T-helper 2 cell treated with Interferon-gamma antibody and Interleukin-4, amounts not matched to agents 5 μg/mL and 100 μg/mL, for 36 hours (primary cell): ENCODE measurements at places on chromosomes 7 and 10.

DNA sequence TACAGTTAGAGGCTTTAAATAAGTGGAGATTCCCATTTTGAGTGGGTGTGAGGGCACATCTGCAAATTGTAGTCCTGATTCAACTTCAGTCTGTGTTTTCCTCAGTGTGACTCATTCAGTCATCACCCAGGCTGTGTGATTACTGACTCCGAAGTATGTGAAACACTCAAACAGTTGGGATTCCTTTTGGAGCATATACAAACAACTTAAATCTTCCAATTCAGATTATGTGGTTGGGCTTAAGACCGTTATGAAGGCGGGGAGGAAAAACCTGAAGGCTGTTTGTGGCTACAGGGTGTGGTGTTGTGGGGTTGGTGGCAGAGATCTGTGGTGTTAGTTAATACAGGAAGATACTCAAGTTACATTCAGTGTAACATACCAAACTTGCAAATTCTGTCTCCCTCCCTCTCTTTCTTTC is 259.7 kb upstream of the FERD3L start:
- DNase-seq, result no peak

- DNase-seq, result no peak
Measured at GRCh38 chr7:23889566-23889965, 179.5 kb downstream of the STK31 start.

DNA sequence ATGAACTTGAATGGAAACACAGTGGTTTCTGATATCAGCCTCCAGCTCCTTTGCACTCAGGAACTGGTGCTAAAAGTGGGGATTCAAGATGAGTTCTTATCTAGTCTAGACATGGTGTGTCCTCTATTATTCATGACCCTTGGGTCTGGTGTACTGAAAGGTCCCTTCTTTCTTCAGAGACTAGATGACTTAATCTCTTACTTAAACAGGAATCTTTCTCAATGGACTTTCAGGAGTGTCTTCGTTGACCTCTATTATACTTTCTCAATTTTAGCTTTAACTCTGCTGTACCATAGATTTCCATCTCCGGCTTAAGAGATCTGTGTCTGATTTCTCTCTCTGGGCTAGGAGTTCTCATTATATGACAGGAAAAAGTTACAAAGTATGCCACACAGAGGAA is 83.5 kb upstream of the INHBA start:
- no peak for DNase-seq

GRCh38 chr7:108385834-108386422 is 70.3 kb downstream of the NRCAM start:
- no peak for DNase-seq

DNA sequence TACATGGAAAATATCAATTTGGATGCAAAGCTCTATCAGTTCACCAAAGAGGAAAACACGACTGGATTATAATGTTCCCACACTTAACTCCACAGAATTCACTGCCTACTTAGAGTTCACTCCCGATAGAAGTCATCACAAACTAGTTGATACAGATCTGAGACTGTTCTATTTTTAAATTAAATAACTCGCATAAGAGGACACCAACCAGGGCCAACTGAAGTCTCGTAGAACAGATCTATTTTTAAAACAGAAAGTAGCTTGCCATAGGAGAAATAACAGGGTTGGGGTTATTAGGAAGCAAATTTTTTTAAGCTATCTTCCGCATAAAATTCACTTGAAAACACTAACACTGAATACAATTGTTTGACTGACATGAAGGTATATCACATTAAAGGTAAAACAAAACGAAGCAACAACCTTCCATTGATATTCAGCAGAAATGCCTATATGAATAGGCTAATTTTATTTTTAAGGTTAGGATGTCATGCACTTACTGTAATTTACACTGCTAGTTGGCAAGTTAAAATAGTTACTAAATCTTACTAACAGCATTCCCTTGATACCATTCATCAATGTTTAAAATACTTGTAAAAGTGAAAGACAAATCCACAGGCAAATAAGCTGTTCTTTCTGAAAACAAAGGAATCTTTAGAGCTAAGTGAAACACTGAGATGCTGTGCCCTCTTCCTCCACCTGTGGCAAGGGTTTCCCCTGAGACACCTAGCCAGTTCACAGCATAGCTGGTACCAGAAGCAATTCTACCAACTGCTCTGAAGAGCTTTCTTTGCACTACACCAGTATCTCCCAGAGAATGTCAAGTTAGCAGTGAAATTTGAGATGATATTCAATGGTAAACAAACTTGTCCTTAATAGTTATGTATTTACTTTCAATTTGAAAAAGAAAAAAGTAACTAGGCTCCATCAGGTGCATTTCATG is 186.7 kb upstream of the ANK3 start:
- no peak for DNase-seq

DNA sequence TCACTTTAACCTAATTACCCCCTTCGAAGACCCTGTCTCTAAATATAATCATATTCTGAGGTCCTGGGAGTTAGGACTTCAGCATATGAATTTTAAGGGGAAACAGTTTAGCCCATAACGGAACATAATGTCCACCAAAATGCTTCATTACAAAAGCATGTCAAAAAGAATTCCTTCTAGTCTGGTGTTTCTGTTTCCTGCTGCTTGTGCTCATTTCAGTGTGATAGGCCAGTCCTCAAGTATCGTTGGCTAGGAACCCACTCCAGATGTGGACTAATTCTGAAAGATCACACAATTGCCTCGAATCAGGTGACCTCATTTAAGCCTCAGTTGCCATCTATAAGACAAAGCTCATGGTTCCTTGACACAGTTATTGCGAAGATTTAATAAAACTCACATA is 29.6 kb downstream of the INPP5F start:
- DNase-seq, result no peak

GRCh38 chr10:126690534-126690933 is 20.0 kb upstream of the C10orf90 start:
- no peak for DNase-seq

DNA sequence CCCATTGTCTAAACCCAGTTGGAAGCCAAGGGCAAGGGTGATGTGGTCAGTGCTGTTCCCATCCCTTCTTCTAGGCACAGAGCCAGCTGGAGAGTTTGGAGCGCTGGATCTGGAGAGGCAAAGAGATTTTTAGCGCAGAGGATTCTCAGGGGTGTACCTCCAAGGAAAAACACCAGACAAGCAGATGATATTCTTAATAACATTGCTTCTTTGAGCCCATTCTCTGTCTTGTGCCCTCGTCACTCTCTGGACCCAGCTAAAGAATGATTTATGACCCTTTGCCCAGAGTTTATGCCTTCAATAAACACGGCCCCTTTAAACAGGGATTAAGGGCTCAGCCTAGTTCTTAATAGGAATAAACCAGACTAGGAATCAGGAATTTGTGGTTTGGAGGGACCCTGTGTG is 4.7 kb upstream of the HIP1 start:
- DNase-seq, result no peak

GRCh38 chr7:27895551-27895950 is 155.6 kb downstream of the TAX1BP1 start:
- DNase-seq, result no peak
